ENCODE measurements at places on chromosomes 13 and 19.

- no peak for DNase-seq
Observed at GRCh38 chr13:31980830-31981229, 50.7 kb upstream of the FRY start.

GRCh38 chr13:97226788-97227627 is 4.9 kb downstream of the MBNL2 start:
- DNase-seq = peak; percentile 29

DNA sequence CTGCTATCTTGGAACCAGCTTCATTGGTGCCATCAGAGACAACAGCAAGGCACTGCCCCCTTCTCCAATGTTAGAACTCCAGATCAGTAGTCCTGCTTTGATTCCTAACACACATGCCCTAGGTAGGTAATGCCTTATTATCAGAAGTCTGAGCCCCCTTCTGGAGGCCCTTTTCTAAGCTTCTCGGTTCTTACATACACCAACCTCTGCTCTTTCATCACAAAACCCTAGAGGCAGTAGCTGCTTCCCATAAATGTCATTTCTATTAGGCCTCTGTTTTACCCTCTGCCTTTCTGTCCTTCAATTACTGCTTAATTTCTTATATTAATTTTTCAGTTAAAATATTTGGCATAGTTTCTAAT is 65.3 kb upstream of the KLHL1 start:
- no peak for DNase-seq

DNA sequence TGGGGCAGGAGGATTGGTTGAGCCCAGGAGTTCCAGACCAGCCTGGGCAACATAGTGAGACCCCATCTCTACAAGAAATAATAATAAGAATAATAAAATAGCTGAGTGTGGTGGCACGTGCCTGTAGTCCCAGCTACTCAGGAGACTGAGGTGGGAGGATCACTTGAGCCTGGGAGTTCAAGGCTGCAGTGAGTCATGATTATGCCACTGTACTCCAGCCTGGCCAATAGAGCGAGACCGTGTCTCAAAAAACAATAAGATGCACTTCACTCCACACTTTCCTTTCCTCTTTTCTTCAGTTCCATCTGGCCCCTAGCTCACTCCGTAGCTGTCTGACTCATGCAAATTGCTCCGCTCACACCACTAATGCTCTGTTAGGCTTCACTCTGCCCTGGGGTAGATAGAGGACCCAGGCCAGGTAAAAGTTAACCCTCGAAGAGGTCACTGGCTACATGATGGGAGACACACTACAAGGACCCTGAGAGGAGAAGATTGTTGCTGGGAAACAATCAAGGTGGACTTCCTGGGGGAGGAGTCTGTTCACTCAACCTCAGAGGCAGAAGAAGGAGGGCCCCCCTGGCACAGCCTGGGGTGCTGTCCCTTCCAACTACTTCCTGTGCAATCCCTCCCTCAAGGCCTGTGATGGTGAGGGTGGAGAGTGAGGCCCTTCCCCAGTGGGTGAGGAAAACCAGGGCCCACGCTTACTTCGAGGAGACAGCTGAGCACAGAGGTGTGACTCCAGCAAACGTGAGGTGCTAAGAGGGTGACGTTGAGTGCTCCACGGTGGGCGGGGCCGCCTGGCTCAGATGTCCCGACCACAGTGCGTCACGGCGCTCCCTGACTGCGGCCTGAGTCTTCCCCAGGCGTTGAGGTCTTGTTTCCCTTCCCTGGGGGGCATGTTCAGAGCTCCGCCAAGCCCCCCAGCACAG is 8.8 kb upstream of the TNFSF9 start:
- peak; percentile 62 for DNase-seq

GRCh38 chr19:30791088-30791487 is 418.9 kb downstream of the ZNF536 start:
- DNase-seq = no peak

GRCh38 chr19:7744199-7744786 is 3.0 kb downstream of the CD209 start:
- no peak for DNase-seq

DNA sequence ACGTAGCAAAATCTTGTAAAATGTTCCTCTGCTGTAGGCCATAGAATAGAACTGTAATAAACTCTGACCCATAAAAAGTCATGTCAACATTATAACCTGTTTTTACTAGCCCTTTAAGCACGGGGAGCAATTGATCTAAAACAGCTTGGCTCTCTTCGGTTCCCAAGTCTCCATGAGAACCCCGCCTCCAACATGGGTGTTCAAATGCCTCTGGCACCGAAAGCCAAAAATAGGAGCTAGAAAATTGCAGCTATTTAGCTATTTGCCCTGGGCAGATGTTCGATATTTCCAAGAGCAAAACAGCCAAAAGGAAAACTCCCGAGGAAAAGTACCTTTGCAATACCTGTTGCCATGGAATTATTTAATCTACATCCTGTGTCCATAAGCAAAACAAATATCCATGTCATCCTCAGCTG is 563.1 kb downstream of the EFNB2 start:
- no peak for DNase-seq

DNA sequence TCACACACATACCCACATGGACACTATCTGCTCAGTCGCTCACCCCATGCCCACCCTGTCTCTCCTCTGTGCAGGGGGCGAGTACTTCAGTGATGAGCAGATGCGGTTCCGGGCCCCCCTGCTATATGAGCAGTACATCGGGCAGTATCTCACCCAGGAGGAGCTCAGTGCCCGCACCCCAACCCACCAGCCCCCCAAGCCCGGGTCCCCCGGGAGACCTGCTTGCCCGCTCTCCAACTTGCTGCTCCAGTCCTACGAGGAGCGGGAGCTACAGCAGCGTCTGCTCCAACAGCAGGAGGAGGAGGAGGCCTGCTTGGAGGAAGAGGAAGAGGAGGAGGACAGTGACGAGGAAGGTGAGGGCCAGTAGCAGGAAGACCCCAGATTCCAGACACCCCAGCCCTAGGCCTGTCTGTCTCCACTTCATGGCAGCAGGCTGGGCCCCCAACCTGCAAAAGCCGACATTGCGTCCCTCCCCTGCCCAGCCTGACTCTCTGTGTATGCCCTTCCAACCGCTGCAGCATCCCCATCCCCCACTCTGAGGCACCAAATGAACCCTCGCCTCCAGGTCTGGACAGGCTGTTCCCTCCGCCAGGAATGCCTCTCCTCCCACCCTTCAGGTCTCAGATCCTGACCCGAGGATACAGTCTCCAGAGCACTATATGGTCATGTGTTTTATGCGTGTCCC is 9.7 kb downstream of the CCDC97 start:
- no peak for DNase-seq

- DNase-seq = no peak
Observed at GRCh38 chr19:51271067-51271466, 20.2 kb downstream of the SIGLECL1 start.

GRCh38 chr13:21673539-21673788 is 2.6 kb downstream of the FGF9 start:
- peak; percentile 46 for DNase-seq

DNA sequence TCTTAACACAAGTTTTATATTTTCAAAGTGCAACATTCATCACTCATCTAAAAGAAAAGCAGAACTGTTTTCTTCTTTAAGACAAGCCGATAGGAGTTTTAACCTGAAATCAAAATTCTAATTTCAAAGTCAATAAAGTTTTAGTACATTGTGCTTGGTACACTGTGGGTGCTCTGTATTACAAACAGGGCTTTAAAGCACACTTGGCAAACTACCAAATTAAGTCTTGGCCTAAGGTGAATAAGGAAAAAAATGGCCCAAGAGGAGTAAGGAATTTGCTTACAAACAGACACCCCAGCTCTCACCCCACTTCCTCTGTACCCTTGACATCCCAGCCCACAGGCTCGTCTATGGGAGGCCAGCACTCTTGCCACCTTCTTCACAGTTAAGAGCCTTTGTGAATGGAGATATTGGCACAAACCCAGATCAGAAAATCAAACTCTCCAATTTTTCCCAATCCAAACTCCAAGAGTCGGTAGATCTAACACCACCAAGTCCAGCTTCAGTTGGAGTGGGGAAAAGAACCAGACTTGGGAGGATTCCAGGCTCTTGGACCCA is 66.0 kb downstream of the ABCC4 start:
- DNase-seq = no peak

DNA sequence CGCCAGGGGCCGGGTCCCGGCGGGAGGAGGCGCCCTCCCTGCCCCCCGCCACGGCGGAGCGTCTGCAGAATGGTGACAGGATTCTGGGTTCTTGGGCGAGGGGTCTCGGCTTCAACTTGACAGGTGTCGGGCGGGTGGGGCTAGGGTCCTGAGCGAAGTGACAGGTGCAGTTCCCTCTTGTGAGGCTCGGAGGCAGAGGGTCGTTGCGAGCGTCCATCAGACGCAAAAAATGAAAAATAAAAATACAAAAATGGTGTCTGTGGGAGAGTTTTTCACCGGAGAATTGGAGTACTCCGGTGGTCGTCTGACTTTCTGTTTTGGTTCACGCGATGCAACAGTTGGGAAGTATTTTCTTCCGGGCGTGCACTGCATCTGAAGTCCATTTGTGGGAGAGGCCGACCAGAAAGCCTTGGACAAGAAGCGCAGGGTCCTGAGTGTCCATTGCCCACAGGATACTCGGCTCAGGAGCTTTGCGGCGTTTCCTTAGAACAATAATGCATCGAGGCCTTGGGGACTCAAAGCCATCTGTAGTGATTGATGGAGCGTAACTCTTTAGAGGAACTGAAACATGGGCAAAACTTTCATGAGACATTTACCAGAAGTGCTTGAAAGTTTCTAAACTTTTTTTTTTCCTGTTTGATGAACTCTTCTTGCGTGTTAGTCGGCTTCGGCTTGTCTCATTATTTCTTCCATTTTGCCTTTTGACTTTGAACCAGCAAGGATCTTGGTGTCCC is 759 bp downstream of the RB1 start:
- no peak for DNase-seq

GRCh38 chr13:90798381-90798780 is 549.1 kb upstream of the MIR17HG start:
- no peak for DNase-seq

GRCh38 chr13:87975035-87975434 is 303.9 kb downstream of the SLITRK5 start:
- DNase-seq = no peak

GRCh38 chr13:73390100-73390499 is 331.3 kb downstream of the KLF5 start:
- DNase-seq = no peak

- no peak for DNase-seq
Observed at GRCh38 chr13:36302289-36302688, 4.7 kb upstream of the CCDC169 start.

- no peak for DNase-seq
Observed at GRCh38 chr13:98504371-98504963, 72.4 kb downstream of the STK24 start.

Data from stimulated activated naive CD4-positive, alpha-beta T cell treated with Interleukin-2 at 50 U/mL for 16 hours (primary cell).